NCI-H2029 treated with DMSO at 0.1 percent for 48 hours (cell line): ENCODE measurements at places on chromosomes 3 and 15.

DNA sequence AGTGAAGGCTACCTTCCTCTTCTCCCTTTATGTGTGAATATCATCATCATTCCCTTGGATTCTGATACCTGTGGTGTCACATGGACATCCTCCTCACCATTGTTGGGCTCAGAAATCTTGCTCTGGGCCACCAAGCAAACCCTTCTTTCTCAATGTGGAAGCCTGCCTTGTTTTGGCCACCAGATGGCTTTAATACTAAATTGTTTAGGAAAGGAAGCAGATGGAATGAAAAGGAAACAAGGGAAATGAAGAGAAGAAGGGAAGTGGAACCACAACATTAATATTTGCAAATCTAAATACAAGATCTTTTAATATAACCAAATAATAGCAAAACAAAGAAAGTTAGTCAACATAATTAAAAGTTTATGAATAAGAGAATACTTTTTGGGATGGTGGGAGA is 14.0 kb downstream of the FAM227B start:
- DNase-seq, result no peak

- no peak for DNase-seq
Observed at GRCh38 chr3:116388867-116389385, 56.4 kb downstream of the LSAMP start.

DNA sequence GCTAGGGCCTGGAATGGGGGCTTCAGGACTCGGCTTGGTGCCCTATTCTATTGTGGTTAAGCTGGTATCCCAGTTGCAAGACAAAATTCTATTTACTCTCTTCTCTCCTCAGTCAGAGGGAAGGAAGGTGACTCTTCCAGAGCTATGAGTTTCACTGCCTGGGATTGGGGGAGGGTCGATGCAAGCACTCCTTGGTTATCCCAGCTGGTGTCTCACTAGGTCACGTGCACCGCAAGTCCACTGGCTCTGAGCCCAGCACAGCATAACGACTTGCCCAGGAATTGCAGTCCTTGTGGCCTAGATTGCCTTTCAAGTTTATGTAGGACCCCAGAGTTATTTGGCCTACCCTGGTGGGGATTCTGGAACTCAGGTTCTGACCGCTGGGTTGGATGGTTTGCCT is 958.8 kb downstream of the IGSF11 start:
- no peak for DNase-seq

DNA sequence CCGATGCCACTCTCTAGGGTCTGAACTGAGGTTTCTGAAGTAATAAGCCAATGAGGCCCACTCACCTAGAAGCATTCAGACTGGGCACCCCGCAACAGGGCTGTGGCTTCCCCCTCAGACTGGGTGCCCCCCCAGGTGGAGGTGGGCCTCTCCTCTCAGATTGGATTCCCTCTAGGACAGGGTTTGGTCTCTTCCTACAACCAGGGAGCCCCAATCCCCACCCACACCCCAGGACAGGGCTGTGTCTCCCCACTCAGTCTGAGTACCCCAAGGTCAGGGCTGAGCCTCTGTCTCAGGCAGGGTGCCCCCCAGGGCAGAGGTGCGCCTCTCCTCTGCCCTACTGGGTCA is 27.7 kb downstream of the PTH1R start:
- no peak for DNase-seq

DNA sequence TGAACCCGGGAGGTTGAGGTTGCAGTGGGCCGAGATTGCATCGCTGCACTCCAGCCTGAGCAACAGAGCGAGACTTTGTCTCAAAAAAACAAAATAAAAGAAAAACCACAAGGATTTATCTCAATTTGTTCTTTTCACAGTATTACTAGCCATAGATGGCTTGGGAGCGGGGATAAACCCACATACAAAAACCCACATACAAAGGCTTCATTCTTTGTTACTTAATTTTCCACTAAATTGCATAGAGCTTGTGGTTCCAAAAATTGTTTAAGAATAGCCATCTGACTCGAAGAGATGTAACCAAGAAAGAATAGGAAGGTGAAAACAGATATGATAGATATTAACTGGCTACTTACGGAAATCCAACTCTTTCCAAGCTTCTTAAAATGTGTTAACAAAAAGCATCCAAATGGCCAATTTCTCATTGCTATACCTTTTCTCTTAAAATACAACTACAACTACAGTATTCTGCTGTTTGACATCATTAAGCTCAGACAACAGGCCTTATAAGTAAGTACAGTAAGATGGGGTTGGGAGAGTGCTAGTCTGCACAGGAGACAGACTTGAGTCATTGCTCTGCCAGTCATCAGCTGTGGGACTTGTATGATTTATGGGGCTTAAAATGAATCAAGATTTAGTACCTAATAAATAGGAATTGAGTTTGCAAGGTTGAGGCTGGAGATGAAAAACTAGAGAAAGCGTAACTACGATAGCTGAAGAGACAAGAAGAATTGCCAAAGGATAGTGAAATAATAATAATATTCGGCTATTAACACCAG is 96.6 kb upstream of the PLXND1 start:
- DNase-seq, result no peak

DNA sequence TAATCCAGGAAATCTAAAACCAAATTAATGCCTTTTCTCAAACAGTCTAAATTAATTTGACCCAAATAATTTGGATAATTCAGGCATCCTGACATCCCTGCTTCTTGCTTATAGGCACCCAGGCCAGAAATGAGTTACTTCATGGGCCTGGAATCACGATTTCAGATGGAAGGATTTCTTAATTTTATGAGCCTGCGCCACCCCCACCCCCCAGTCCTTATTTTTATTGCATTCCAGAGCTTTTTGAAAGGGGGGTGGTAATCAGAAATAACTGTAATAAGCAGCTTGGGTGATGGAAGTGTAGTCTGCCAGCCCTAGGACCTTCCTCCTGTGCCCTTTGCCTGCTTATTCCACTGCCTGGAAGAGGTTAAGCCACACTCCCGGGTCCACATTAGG is 1.3 kb downstream of the AP2M1 start:
- DNase-seq, result no peak

DNA sequence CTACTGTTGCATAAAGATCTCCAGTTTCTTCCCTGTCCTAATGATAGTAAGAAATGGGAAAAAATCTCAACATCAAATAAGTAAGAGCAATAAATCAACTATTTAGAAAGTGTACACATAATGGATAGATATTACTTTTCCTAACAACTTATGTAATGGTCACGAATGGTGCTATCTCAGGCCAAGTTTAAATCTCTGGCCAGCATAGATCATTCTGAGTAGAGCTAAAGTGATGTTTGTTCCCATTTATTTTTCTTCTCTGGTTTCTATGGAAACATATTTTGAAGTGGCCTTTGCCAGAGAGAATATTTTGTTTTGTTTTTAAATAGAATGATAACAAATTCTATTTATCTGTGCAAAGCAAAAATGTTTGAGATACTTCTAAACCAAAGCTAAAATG is 249.7 kb upstream of the TTC14 start:
- no peak for DNase-seq

DNA sequence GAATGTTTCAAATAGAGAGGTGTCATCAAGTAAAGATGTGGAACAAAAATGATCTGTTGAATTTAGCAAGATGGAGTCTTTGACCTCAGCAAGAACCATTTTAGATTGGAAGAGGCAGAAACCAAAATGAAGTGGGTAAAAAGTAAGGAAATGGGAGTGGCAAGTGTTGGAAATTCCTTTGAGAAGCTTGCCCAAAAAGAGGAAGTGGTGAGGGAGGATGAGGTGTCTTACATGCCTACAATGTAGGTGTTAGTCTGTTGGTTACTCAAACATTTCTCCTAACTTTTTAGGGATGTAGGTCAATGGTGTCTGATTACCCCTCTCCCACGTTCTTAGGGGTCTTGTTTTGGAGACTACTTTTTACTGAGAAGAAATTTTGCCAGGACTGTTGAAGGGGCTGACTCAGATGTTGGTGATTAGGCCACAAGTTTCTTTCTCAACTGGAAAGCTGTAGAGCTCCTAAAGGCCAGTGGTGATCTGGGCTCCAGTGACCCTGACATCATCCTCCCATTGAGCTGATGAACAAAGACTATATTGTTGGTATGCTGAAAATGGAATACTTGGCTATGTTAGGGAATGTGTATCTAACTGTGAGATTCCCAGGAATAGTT is 5.1 kb downstream of the PPP2R3A start:
- no peak for DNase-seq

- DNase-seq, result no peak
Observed at GRCh38 chr3:16174026-16174355, 489 bp upstream of the GALNT15 start.

DNA sequence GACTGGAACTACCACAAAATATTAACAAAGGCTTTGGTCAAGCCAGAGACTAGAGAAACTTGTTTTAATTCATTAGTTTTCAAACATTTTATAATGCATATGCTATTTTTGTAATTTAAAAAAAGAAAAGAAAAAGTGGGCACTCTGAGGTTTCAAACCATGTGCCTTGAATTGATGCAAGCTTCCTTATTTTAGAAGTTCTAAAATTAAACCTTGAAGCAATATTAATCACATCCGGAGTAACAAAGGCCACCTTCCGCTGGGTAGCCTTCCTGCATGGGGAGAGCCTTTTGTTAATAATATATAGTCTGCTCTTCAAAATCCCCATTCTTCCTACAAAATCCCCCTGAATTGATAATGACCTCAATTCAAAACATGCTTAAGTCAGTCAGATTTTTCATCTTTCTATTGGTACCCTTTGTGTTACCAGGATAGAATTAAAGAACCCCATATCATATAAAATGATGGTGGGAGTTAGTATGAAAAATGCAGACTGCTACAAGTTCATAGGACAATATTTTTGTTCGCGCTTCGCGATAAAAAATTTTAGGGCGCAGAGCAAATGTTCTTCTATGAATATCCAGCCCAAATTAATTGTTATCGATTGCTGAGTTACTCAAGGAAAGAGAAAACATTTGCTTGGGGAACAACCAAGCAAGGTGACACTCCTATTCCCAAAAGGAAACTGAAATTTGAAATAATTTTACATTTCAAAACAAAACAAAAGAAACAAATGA is 30.6 kb downstream of the LDHAL6B start:
- no peak for DNase-seq

GRCh38 chr15:44735482-44736180 is 697 bp upstream of the TRIM69 start:
- DNase-seq, result no peak
